Activated T-helper 17 cell treated with anti-CD3 and anti-CD28 coated beads, Interleukin-2, amount 50 U/mL, for 72 hours (primary cell): ENCODE measurements at places on chromosomes 2 and 18. TPM values are rescaled to one million over a fixed set of nuclear protein-coding genes. Genes with fewer than 3 reads are reported as not detected.

GRCh38 chr2:9370746-9371145, 52.6 kb downstream of the ITGB1BP1 start:
- H3K36me3 ChIP-seq = no peaks in the 10 kb centered on the region
- H3K27me3 ChIP-seq = peaks cover 23% of the 10 kb centered on the region
- H3K4me3 ChIP-seq = peak overlapping the region; percentile 10
- peaks cover 6% of the 10 kb centered on the region for H3K4me1 ChIP-seq
- H3K27ac ChIP-seq = peak overlapping the region; percentile 61

- peaks cover 10% of the 10 kb centered on the region for H3K4me1 ChIP-seq
- peak; percentile 66 for ATAC-seq
- H3K27me3 ChIP-seq = peaks cover 25% of the 10 kb centered on the region
- H3K36me3 ChIP-seq = no peaks in the 10 kb centered on the region
- H3K4me3 ChIP-seq = no peak overlapping the region
- H3K27ac ChIP-seq = no peak overlapping the region
Observed at GRCh38 chr2:236510034-236510433, 59.6 kb upstream of the ACKR3 start.

DNA sequence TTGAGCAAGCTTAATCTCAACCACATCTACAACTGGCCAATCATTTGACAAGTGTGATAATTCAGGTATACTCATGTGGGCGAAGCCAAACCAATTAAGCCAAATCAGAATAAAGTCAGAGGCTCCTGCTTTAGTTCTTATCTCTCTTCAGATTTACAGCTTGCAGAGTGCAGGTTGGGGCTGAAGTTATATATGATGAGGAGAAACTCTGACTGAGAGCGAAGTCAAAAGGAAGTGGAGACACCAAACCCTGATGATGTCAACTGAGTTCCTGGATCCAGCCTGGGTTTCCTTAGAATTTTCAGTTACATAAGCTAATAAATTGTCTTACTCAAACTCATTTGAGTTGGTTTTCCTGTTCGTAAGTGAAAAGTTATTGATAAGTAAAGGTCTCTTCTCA, 73.9 kb downstream of the ASXL2 start:
- H3K27ac ChIP-seq = no peak overlapping the region
- H3K4me1 ChIP-seq = peaks cover 20% of the 10 kb centered on the region
- no peaks in the 10 kb centered on the region for H3K27me3 ChIP-seq
- H3K4me3 ChIP-seq = no peak overlapping the region
- peaks cover 59% of the 10 kb centered on the region for H3K36me3 ChIP-seq

GRCh38 chr2:871926-872680, 78.5 kb upstream of the SNTG2 start:
- H3K4me3 ChIP-seq = no peak overlapping the region
- no peak for ATAC-seq

GRCh38 chr18:1045658-1046057, 141.0 kb downstream of the ADCYAP1 start:
- H3K4me3 ChIP-seq = no peak overlapping the region
- no peaks in the 10 kb centered on the region for H3K4me1 ChIP-seq
- H3K27me3 ChIP-seq = peaks cover 3% of the 10 kb centered on the region
- ATAC-seq = no peak

GRCh38 chr2:98647636-98648035, 39.2 kb downstream of the UNC50 start:
- no peak for ATAC-seq
- H3K27me3 ChIP-seq = no peaks in the 10 kb centered on the region
- H3K36me3 ChIP-seq = peaks cover 98% of the 10 kb centered on the region

GRCh38 chr18:46046688-46047087, 25.4 kb downstream of the PSTPIP2 start:
- no peak for ATAC-seq
- H3K4me1 ChIP-seq = peaks cover 15% of the 10 kb centered on the region
- H3K36me3 ChIP-seq = no peaks in the 10 kb centered on the region
- no peak overlapping the region for H3K27ac ChIP-seq

DNA sequence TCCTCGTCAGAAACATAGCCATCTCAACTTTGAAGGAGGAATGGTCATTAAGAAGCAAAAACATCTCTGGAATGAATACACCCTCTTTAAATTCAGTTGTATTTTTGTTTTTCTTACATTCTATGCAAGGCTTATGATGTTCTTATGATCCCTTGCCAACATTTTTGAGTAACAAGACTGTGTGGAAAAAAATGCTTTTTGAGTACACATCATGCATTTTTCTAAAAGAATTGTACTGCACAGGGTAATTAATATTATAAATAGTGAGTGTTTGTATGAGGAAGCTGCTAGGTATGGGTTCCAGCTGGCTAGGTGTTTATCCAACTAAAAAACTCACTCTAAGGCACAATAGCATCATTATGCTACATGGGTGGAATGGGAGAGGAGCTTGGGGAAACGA, 59.0 kb upstream of the SPATS2L start:
- H3K27ac ChIP-seq = no peak overlapping the region
- no peaks in the 10 kb centered on the region for H3K4me1 ChIP-seq
- no peak overlapping the region for H3K4me3 ChIP-seq

DNA sequence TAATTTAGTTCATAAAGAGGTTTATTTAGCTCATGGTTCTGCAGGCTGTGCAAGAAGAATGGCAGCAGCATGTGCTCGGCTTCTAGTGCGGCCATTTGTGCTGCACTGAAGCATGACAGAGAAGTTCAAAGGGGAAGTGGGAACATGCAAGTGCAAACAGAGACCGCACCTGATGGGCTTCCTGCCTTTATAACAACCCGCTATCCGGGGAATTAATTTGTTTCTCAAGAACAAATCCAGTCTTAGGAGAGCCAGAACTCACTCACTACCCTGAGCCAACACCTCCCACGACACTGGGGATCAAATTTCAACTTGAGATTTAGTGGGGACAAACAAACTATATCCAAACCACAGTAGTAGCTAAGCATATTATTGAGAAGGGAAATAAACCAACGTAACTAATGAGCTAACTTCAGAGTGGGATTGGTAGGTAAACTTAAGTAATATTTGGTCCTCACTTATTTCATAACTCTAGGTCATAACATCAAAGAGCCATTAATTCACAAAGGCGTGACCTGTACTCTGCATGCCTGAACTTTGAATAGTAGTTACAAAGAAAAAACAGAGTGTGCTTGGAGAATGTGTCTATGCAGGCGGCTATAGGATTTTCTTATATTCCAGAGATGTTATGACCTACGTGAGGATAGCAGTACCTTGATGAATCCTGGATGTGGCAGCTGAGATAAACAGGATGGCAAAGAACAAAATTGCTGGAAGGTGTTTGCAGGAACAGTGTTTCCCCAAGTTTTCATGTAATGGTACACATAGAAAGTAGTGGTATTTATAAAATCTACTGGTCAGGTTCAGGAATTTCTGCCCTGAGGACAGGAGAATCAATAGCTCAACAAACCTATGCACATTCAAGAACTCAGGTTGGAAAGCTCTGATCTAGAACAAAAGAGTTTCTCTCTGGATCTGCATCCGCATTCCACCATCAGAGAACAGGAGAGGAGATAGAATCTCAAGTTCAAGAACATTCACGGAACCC, 845.9 kb upstream of the ID2 start:
- no peak overlapping the region for H3K4me3 ChIP-seq
- no peak overlapping the region for H3K27ac ChIP-seq
- ATAC-seq = no peak
- H3K4me1 ChIP-seq = no peaks in the 10 kb centered on the region
- H3K36me3 ChIP-seq = no peaks in the 10 kb centered on the region
- peaks cover 7% of the 10 kb centered on the region for H3K27me3 ChIP-seq

Gene TLX2
- total RNA-seq = 1.4 TPM

Gene PPP1CB
- 207 TPM for total RNA-seq

Gene LHCGR
- total RNA-seq = not detected

Gene DYNAP
- not detected for total RNA-seq

Gene SAG
- total RNA-seq = 0.04 TPM

Gene ENOSF1
- 61.6 TPM for total RNA-seq

Gene SCYGR5
- not detected for total RNA-seq

Gene CPS1
- 0.76 TPM for total RNA-seq

Gene B3GNT7
- not detected for total RNA-seq

Gene CYRIA
- 0.06 TPM for total RNA-seq
